NCI-H1436 treated with DMSO at 0.1 percent for 48 hours (cell line): ENCODE measurements at places on chromosomes 5 and 9.

GRCh38 chr5:68749631-68750030 is 344.2 kb upstream of the SLC30A5 start:
- DNase-seq, result no peak

GRCh38 chr5:3827624-3828023 is 232.0 kb downstream of the IRX1 start:
- no peak for DNase-seq

DNA sequence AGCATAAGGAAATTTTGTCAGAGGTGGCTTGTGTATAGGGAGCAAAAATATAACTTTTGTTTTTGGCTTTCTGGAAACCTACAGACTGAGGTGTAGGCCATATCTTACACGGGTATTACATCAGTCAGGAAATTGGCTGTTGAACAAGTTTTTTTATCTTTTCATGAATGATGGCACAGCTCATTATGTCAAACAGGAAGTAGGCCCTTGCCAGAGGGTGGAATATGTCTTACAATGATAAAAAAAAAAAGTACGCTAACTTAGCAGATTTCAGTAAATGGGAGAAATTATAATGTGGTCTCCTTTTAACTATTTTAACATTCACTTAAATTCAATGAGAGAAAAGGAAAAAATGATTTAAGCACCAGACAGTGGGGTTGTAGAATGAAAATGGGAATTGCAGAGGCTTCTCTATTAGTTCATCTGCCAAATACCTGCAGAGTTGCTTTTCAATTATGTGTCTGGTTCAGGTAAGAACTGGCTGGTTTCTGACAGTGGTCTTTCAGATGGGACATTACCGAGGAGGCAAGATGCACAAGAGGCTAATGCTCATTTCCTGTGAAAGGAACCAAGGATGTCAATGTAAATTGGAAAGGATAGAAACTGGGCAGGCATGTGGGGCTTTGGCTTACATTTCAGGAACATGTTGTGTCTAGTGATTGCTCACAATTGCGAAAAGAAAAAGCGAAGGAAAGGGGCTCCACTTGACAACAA is 169.9 kb downstream of the NNT start:
- no peak for DNase-seq

DNA sequence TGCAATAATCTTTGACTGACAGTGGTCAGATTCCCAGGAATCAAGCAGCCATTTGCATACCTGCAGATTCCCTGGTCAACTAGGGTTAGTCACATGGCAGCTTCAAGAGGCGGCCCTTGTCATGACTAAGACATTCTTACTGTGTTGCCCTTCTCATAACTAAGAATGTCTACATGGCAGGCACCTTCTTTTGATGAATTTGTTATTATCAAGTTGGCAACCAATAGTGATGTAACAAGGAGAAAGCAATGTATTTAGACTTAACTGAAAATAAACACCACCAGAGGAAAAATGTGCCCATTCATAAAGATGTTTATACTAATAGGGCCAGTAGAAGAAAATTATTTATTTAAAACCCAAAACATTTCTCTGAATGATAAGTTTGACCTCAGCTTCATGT is 215.6 kb downstream of the TLE1 start:
- DNase-seq, result no peak

DNA sequence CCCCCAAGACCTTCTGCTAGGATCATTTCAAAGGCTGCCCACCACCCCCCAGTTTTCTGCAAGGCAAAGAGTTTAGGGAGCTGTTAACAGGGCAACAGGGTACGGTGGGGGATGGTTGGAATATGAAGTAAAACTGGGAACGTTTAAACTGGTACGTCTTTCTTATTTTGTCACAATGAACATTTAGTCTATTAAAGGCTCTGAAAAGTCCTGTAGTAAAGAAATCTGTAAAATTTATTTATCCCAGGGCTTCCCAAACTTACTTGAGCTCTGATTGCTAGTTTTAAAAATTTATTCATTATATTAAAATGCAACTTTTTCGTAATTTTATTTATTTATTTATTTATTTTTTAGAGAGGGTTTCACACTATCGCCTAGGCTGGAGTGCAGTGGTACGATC is 62.0 kb downstream of the USP20 start:
- no peak for DNase-seq

DNA sequence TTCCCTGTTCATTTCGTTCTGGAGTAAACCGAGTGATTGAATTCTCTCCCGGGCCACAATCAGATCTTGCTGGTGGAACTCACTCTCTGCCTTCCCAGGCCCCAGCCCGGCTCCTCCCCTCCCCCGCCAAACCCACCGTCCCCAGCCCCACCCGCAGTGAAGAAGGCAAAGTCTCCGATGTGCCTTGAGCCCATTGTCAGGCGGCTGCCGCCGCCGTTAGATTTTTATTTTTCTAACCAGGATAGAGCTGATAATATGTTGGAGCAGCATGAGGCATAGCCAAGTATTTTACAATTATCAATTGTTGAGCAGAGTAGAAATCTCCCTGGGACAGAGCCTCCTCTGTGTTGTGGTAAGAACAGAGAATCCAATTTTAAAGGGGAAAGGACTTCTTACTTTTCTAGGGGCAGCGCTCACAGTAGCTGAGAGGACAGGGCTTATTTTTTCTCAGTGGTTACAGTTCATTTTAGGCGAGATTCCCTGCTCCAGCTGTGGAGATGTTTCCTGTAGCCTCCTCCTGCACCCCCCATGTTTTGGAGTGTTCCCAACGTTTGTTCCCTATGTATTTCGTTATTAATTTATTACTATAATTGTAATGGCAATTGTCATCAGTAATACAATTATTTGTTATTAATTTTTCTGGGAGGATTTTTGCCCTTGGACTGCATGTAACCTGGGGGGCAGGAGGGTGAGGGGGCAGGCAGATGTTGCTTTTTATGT is 1.3 kb downstream of the PSAT1 start:
- DNase-seq, result no peak

DNA sequence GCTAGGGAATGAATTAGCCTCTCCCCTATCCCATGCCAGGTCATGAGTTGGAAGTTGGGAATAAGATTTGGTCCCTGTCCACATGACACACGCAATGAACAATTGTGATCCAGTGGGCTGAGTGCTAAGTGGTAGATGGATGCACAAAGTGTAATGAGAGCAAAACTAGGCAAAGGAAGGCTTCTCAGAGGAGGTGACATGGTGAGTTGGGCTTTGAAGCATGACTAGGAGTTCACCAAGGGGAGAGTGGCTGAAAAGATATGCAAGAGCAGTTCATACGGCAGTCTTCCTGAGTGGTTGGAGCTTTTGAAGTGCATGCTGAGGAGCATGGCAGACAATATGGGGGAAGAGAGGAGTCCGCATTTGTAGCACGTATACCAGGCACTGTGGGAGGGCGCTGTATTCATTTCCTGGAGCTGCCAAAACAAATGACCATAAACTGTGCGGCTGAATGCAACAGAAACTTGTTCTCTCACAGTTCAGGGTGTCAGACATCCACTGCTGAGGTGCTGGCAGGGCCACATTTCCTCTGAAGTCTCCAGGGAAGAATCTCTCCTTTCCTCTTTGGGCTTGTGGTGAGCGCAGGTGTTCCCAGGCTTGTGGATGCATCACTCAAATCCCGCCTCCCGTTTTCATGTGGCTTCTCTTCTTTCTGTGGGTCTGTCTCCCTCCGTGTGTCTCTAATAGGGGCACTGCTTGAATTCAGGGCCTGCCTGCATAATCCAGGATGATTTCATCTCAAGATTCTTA is 49.5 kb downstream of the NSG2 start:
- DNase-seq, result no peak

DNA sequence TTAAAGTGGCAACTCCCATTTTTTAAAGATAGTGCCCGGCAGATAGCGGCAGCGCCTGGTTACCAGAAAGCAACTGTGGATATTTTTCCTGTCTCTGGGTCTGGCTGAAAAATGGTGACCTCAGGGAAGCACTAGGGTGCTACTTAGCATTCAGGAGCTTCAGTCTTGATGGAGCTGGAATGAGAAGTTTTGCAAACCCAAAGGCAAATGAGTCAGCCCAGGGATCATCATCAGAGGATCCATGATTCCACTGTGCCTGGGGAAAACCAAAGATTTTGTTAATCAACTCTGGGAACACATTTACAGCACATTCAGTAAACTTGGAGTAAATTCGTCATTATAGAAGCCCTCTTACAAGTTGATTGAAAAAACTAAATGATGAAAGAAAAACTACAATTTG is 26.7 kb downstream of the F2R start:
- DNase-seq, result no peak

DNA sequence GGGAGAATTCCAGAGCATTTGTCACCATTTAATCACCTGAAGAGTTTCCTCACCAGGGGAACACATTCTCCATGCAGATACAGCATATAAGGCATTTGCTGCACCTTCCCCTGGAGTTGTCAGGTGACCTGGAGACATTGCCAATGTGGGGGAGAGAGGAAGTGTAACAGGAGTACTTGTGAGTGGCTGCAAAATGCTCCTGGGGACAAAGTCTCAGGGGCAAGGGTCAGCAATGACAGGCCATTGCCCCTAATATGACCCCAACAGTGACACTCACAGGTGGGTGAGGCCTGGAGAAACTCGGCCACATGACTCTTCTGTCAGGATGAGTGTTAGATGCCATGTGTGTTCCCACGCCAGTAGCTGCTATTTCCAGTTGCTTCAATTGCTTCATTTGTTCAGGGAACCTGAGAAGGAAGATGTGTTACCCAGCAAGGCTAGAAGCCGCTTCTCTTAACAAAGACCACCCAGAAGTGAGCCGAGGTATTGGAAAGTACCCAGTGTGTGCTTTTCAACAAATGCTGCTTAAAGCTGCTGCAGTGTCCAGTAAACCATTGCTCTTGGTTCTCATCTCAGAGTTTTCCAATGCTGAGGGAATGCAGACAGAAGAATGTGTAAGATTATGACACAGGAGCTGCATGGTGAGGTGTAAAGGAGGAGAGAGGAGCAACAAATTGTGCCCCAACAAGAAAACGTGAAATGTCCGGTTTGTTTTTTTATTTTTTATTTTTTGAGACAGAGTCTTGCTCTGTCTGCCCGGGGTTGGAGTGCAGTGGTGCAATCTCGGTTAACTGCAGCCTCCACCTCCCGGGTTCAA is 128.2 kb upstream of the SLC44A1 start:
- DNase-seq, result no peak

DNA sequence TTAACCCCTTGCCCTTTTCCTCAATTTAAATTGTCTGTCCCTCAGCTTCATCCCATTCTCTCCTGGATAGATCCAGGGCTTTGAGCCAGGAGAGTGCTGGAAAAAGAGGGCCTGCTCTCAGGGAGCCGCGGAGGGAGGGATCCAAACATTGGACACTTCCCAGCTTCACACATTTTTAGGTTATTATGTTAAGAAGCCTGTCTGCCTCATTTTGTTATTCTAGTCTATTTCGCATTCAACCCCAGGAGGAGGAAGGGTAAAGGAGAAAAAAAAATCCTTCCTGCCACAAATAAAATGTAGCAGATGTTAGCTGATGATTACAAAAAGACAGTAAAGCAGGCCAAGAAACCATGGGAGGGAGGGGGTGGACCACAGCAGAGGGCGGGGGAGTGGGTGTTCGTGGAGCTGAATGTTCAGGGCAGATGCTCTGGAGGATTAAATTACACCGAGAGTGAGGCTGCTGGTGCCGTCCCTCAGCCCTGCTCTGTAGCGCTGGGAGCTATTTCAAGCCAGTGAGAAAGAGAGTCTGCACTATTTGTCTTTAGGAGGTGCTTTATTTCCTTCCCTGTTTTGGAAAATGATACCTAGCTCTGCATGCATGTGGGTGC is 60.6 kb upstream of the ZFR start:
- DNase-seq, result peak; percentile 20

GRCh38 chr9:131304676-131305355 is 15.3 kb downstream of the PLPP7 start:
- DNase-seq, result no peak

DNA sequence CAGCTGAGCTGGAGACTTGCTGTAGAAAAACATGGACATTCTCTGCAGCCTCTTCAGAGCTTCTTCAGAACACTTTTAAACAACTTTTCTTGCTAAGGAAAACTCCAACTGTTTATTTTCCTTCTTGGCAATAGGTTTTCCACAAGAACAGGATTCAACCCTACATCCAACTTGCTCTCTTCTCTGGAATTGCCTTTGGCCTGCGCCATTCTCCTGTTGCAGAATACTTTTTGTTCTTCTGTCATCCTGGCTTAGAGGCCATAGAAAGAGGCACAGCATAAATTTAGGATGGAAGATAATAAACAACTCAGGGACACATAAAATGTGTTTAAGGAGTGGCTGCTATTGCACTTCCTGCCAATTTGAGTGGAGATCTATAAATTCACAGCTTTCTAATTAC is 54.7 kb upstream of the ICE1 start:
- DNase-seq, result no peak

GRCh38 chr9:29799227-29799626 is 2225.9 kb upstream of the C9orf72 start:
- DNase-seq, result no peak

DNA sequence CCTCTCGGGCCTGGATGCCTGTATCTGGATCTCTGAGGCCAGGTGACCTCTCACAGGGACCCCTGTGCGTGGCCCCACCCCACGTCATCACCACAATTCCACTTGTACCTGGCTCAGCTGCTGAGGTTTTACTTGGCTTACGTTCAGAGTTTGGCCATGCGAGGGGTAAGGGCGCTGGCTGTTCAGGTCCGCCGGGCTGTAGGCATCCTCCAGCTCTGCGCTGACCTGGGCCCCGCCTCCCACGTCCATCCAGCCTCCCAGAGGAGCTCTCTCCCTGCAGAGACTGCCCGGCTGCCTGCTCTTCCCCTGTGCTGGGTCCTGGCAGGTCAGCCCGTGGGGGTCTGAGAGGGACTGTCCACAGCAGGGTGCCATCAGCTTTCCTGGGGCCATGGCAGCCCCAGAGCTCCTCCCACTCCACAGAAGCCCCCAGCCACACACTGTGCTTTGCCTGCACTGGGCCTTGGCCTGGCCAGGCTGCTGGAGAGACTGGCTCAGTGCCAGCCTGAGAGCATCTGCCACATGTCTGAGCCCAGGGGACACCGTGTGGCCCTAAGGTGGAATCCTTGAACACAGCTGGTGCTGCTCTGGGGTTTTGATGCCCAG is 43.6 kb downstream of the SLC6A3 start:
- no peak for DNase-seq

- DNase-seq, result no peak
Measured at GRCh38 chr9:130212543-130213297, 40.5 kb downstream of the NCS1 start.

DNA sequence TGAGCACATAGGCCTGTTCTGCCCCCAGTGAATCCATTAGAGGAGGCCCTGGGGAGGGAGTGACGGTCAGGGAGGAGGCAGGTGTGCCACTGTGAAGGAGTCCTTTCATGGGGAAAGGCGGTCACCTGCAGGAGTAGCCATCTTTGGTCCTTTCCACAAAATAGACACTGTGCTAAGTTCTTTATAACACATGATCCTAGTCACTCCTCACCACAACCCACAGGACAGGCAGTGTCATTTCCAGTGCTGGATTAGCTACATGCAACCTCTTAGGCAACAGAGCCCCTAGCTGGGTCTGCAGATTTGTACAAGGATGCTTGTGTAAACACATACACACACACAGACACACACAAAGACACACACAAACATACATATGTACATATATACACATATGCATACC is 18.3 kb downstream of the DOCK2 start:
- no peak for DNase-seq
